GM12865 (cell line): ENCODE measurements at places on chromosomes 3 and 15.

DNA sequence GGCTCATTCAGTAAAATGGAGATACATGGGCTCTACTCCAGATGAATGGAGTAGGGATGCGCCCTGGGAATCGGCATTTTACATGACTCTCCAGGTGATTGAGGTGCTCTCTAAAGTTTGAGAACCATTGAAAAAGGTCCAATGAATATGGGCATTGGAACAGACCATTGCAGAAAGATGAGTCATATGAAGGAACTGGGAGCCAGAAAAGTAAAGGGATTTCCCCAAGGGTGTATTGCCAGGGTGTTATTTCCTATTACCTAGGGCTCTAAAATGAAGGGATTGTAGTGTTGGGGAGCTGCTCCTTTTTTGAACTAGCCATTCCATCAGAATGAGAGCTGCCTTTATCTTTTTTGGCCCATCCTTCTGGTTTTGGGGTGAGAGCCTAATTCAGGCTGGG lies 21.7 kb downstream of the CLDN11 start:
- no peak for DNase-seq

DNA sequence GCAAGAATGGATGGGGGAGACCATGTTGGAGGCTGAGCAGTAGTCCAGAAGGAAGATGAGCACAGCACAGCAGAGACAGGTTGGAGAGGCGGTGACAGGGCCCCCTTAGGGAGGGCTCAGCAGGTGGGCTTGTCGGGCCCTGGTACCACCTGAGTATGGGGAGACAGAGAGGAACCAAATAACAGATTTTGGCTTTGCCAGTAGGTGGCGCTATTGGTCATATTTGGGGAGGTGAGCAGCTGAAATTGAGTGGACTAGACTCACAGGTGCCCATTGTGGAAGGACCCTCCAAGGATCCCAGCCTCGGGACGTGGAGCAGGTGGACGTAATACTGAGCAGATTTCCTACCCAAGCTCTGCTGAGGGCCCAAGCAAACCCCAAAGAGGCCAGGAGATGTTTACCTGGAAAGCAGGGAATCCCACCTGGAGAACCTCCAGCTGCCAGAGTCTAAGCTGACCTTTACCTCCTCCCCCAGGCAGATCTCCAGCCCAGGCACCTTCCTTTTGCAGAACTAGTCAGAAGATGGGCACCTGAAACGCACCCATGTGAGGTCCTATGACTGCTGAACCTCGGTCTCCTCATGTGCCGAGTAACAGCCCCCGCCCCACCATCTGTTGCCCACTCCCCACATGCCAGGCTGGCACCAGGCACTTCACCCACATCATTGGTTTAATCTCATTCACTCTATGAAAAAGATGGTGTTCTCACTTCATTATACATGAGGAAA lies 24.6 kb upstream of the CORO2B start:
- DNase-seq, result peak; percentile 64

- no peak for DNase-seq
Observed at GRCh38 chr3:71689291-71689690, 35.9 kb downstream of the EIF4E3 start.

DNA sequence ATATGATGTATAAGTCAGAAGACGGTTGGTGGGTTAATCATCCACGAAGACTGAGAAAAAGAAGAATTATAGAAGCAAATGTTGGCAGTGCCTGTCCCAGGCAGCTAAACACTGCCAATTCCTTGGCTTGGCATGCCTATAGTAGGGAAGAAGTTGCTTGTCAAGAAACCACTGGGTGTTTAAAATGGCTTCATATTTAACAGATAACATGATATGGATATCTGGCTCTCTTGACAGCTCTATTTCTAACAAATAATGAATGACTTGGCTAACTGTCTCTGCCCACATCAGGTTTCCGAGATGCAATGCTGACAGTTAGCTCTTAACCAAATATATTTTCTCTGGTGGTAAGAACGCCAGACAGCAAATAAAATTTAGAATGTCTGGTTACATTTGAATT lies 341.7 kb upstream of the KCNMB2 start:
- DNase-seq, result no peak

DNA sequence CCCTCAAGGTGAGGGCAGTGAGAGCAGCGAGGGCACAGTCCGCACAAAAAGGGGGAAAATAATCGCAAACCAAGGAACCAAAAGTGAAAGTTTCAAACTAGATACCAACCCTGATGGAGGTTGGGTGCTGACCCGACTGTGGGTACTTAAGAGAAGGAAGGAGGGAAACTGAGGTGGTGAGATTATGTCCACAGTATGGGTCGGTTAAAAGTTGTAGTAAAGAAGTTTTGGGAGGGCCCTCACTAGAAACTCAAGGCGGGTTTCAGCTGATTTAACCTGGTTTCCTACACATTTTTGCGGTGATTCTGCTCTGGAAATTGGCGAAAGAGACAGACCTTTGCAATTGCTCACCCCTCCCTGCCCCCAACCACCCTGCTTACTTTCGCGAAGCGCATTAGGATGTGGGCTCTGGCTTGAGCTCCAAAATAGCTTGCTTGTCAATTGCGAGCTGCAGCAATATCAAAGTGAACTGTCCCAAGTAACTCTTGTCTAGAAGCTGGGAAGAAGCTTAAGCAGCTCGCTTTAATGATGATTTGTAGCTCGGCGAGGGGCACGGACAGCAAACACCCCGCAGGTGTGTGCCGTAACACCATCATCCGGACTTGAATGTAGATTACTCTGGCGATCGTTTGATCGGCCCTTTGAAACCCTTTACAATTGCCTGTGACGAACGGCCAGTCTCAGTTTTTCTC lies 15.8 kb downstream of the SOX2 start:
- no peak for DNase-seq

DNA sequence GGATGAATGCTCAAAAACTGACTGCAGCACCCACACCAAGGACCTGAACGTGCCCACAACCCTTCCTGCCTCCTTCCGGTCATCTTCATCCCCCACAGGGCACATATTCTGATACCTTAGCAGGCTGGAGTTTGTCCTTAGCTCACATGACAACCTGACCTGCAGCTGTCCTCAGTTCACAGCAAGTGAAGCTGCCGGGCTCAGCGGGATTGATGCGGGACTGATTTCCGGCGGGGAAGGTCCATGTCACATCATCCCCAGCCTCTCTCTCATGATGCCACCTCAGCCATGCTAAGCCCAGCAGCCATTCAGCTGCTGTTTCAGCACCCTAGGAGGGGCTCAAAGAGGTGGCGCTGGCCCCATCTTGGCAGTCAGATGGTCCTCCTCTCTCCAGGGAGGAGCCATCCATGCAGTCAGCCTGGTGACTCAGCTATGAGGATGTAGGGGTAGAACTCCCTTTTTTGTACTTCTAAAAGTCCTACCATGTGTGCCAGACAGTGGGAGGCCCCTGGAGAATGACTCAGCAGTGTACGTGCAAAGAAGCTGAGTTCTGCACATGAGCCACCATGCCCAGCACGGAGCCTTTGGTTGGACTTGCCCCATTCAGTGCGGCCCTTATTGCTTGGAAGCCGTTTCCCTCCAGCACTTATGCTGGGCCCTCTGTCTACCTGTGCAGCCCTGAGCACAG lies 9.5 kb downstream of the CA12 start:
- DNase-seq, result no peak

DNA sequence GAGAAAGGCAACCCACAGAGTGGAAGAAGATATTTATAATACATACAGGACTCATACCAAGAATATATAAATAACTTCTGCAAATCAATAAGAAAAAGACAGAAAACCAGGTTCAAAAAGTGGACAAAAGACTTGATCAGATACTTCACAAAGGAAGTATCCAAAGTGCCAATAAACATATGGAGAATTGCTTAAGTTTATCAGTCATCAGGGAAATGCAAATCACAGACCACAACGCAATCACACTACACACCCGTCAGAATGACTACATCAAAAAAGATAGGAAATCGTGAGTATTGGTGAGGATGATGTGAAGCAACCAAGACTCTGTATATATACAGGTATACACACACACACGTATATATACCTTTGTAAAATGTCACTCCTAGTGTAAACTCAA lies 180.6 kb downstream of the FAM43A start:
- DNase-seq, result no peak

GRCh38 chr15:53869044-53869805 lies 109.0 kb upstream of the UNC13C start:
- DNase-seq, result peak; percentile 9

GRCh38 chr3:10901296-10901945 lies 85.4 kb downstream of the SLC6A11 start:
- DNase-seq, result no peak

DNA sequence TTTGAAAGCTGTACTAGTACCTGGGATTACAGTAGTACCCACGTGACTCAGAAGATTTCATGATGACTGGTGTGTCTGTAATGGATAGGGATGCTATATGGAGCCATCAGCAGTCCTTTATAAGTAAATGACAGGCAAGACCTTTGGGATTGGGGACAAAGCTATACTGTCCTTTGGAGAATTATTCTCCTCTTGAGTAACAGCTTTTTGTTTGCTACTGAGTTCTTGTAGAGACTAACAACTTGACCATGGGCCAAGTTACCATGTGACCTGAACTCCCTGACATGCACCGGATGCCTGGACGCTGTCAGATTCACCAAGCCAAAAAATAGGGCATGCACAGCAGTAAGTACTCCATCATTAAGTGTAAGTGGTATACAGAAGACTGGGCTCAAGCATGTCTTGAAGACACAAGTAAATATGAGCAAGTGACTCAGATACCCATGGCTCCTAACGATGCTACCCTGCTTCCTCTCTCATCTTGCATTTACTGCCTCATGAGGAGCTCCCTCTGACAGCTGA lies 12.9 kb downstream of the SEC11A start:
- no peak for DNase-seq

GRCh38 chr3:28847736-28848135 lies 433.1 kb upstream of the RBMS3 start:
- no peak for DNase-seq

DNA sequence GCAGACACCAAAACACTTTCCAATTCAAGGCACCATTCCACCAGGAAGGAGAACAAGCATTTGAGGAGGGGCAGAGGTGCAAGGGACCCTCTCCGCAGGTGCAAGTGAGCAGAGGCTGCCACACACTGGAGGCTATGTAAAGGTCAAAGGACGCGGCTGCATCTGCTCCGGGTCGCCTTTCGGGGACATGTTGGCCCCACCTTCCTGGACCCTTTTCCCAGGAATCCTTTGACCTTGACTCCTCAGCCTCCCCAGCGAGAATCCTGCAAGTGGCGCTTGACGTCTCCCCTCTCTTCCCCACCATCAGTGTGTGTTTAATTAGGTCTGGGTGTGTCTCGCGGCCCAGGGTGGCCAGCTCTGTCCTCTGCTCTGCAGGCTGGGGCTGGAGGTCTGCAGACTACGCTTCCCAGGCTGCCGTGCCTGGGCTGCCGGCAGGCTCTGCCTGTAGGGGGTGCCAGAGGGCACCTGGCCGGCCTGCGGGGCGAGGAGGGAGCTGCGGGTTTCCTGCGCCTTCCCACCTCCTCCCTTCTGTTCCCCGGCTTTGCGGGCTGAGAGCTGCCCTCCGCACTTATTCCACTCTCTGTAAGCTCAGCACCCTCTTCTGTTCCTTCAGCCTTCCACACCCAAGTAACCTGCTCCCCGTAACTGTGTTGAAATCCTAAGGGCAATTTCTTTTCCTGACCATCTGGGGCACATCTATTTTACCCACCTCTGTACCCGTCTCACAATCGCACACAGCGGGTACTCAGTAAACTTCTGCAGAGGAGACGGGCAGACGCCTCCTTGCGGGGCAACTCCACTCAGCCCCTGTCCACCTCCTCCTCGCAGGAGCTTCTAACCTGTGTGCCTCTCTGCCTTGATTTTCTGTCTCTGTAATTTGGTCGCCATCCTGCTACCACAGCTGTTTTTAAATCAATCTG lies 129.8 kb downstream of the NSMCE3 start:
- DNase-seq, result peak; percentile 56

- no peak for DNase-seq
Observed at GRCh38 chr3:22118542-22118941, 367.5 kb upstream of the ZNF385D start.

DNA sequence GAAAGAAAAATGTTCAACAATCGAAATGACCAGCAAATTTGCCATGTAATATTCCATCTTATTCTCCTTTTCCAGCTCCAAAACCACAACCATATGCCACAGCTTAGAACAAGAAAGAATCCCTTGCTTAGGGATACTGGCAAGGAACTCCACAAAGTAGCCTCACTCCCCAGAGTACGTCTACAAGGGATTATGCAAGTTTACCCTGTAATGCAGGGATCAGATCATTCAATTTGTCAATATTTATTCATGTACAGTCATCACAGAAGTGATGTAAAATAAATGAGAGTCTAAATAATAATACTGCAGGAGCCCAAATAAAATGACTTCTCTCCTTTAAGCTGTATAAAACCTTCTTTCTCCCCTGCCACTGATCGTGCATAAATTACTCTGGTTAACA lies 23.5 kb upstream of the MYO1E start:
- DNase-seq, result no peak

GRCh38 chr3:34635352-34635850 lies 837.0 kb downstream of the PDCD6IP start:
- DNase-seq, result no peak

GRCh38 chr3:141229132-141229531 lies 2.5 kb upstream of the PXYLP1 start:
- DNase-seq, result no peak

DNA sequence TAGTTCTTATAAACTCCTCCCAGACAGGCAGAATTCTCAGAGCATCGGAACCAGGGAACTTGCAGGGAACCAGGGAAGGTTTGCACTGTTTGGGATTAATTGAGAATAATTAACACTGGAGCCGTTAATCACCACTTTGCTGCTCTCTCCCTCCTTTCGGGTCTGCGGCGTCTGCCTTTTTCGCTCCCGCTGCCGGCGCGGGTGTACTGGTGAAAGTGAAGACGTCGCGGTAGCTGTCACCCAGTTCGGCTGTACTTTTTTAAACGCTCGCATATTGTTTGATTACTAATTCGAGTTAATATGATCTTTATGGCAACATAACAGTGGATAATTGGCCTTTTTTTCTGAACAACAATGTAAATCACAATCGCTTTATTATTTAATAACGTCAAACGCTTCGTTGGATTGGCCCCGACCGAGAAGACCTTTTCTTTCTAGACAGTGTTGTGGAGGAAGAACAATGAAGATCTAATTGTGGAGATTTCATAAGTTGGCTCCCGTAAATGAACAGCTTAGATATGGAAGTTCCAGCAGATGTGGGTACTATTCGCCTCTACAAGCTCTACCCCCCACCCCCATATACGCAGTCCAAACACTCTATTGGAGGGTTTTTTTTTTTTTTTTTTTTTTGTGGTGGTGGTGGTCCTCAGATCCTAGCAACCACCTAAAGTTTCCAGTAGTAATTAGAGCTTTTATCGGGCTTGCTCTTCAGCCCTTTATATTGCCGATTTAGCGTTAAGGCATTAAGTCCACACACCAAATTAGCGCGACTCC lies 12.7 kb downstream of the SOX2 start:
- DNase-seq, result no peak

DNA sequence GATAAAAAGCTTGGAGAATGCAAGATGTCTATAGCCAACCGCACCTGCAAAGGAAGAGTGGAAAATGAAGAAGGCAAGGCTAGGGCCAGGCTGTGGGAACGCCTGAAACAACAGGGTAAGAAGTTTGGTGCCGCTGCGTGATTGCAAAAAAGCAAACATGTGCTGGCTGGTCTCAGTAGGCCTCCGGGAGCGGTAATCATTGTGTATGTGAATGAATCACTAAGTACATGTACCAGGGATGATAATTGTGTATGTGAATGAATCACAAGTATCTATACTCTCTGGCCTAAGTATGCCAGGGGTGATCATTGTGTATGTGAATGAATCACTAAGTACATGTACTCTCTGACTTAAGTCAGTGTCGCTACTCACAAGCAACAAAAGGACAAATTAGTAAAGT lies 40.3 kb upstream of the PARL start:
- DNase-seq, result no peak

- DNase-seq, result no peak
Observed at GRCh38 chr15:49083401-49084284, 37.4 kb upstream of the SECISBP2L start.
